ENCODE measurements at places on chromosomes 7 and 10.

DNA sequence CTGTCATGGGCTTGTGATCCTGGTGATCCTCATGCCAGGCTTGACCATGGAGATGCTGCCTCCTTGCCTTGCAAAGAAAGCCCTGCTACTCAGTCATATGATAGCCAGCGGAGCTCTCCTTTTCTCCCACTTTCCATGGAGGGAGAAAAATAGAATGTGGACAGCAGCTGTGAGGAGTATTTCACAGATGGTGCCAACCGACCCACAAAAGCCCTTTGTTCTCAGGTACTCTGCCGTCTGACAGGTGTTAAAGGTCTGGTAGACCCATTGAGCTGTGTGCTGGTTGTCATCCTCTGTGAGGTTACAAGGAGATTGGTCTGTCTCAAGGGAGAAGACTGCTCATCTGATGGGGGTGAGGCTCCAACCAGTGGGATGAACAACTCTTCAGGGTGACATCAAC is 29.5 kb upstream of the COBL start:
- DNase-seq: no peak

GRCh38 chr10:934746-935406 is 3.4 kb upstream of the LARP4B start:
- DNase-seq: no peak

- peak; percentile 57 for DNase-seq
These were observed 518 bp downstream of the WAPL start for GRCh38 chr10:86520871-86521677.

DNA sequence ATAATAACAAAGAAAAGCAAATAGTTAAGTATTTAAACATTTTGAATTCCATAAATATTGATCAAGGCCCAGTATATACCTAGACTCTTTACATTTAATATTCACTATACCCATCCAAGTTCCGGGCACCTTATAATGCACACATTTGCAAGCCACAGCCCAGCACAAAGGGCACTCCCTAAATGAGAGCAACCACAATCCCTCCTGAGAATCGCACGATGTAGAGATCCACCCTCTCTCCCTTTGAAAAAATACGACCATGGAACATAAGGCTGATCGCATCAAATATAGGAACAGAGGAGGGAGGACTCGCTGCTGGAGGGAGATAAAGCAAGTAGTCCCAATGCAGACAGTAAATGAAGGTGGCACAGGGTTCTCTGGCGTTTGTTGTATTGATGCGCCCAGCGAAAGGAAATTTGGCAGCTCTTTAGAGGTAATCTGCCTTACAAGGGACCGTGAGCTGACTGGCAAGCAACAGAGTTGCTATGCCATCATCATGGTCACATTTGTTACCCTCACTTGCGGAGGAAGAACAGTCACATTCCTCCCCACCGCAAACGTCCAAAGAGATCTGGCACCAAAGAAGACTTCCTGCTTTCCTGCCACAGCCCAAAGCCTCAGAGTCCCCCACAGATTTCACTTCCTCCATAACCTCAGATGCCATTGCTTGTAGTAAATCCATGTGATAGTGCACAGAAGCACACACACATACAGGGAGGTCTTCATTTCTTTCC is 16.1 kb upstream of the TAS2R40 start:
- DNase-seq: peak; percentile 91

GRCh38 chr10:50453940-50454339 is 169.8 kb downstream of the SGMS1 start:
- no peak for DNase-seq

- no peak for DNase-seq
These were observed 103.8 kb downstream of the ARID5B start for GRCh38 chr10:62005281-62005680.

DNA sequence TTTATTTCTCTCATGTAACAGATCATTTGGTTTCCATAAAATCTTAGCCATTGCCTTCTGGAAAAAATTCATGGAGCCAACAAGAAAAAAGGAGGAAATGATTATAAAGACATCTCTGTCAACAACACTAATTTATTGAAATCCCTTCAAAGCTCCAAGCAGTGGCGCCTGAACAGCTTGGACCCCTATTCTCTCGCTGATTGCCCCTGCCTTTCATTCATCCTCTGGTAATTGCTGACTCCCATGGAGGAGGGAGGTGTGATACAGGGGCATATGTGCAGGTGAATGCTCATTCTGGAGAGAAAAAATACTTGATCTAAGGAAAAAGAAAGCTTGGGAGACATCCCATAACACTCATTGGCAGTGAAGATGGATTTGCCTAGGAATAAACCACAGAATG is 345.5 kb downstream of the FGFR2 start:
- DNase-seq: no peak

DNA sequence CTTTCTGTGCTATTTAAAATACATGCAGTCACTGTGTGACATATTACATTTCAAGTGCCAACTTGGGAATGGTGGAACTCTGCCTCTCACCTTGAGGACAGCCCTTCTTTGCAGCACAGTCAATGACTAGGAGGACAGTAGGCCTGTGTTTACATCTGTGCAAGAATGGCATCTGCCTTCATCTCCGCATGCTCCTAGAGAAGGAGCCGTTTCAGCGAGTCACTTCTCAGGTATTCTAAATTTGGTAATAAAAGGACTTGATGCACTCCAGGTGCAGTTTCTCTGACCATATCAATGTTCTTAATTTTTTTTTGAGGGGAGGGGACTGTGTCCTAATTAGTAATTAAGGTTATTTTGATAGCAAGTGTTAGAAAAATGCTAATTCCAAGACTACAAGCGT is 128.9 kb downstream of the SDK1 start:
- no peak for DNase-seq

GRCh38 chr10:14382022-14382421 is 51.3 kb upstream of the FRMD4A start:
- no peak for DNase-seq

GRCh38 chr7:21029006-21029405 is 242.3 kb upstream of the SP8 start:
- DNase-seq: no peak

DNA sequence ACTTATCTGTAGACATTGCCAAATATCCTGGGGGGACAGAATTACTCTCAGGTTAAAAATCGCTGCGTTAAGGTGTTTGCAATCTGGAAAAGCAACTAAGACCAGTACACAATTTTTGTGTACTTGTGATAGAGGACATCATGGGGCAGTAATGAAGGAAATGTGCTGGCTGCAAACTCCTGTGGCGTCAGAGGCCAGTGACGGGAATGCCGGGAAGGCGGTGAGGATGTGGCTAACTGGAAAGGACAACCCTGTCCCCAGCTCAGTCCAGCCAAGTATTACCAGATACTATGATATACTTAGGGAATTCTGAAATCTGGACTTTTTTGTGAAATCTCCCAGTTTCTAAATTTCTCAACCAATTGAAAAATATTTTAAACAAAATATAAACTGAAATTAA is 103.1 kb upstream of the NANOS1 start:
- DNase-seq: no peak

- no peak for DNase-seq
These were observed 229.5 kb upstream of the PLXNA4 start for GRCh38 chr7:132805766-132806165.

DNA sequence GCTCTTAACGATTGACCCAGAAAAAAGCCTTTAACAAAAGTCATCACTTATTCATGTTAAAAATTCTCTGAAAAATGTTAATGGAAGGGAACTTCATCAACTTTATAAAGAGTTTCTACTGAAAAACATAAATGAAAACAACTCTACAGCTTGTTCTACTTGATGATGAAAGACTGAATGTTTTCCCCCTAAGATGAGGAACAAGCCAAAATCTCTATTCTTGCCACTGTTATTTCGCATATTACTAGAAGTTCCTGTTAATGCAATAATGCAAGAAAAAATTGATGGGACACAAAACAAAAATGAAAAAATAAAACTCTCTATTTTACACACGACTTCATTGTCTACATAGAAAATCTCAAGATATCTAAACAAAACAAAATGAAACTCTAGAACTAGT is 249.8 kb upstream of the AKR1E2 start:
- DNase-seq: no peak

DNA sequence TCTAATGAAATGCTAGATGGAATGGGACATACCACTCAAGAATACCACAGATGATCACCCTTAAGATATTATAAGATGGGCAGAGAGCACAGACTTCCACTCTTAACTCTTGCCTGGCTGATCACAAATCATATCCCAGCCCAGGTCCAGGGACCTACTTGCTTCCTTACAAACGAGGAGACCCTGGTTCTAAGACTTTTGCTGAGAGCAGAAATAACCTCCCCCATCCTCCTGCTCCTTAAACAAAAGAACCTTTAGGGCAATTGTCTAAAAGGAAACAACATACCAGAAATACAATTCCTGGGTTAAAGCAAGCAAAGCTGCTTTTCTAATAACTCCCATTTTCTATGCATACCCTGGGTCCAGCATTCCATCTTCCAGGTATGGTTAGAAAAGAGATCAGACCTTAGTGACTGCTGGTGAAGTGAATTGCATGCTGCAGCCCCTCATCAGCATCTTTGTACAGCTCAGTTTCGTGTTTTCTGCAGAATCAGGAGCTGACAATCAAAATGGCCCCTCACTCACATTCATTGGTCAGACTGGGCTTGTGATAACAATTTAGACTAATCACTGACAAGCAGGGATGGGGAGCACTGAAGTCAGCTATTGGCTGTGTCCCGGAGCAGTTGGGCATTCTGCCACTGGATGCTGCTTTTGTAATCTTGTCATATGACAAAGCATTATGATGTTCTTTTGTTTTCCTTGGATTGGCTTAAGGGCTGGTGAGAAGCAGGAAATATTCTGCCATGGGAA is 14.6 kb downstream of the IFIT3 start:
- no peak for DNase-seq

- no peak for DNase-seq
These were observed 21.7 kb upstream of the SMO start for GRCh38 chr7:129166745-129167144.

GRCh38 chr10:127337801-127338200 is 141.4 kb upstream of the INSYN2A start:
- no peak for DNase-seq

DNA sequence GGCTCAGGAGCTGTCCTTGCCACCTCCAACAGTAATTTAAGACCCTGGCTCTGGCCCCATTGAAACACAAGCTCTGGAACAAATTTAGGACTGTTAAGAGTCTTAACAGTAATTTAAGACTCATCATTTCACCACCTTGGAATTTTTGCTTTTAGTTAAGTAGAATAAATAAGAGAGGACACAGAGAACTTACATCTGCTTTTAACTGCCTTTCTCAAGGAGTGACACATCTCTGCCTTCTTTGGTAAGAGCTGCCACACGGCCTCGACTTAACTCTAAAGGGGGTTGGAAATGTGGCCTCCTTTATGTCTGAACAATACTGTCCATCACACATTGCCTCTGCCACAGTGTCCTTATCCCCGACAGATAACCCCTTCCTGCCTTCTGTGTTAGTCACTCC is 77.9 kb downstream of the HERPUD2 start:
- no peak for DNase-seq
